ENCODE measurements at places on chromosomes 11 and 22. TPM values are rescaled to one million over a fixed set of nuclear protein-coding genes. Genes with fewer than 3 reads are reported as not detected.

Gene TMEM151A
- total RNA-seq, result 0.31 TPM

Gene KCNJ1
- 0.13 TPM for total RNA-seq

Gene ENTHD1
- 4.9 TPM for total RNA-seq

Gene CADM1
- 58.7 TPM for total RNA-seq

Gene CLCF1
- total RNA-seq, result 7.5 TPM

Gene SLC17A6
- total RNA-seq, result not detected

Gene MFNG
- 22.3 TPM for total RNA-seq

Gene MGAT3
- 56.5 TPM for total RNA-seq

Gene RTN3
- 101 TPM for total RNA-seq

Gene NDUFS8
- 63.9 TPM for total RNA-seq

Gene CARS1
- total RNA-seq, result 42.3 TPM

Gene FADS3
- 127 TPM for total RNA-seq

Gene TRPC6
- 3.3 TPM for total RNA-seq

Gene TPBGL
- total RNA-seq, result 0.31 TPM

Gene PIH1D2
- total RNA-seq, result 1.8 TPM

Gene PNPLA3
- 7.8 TPM for total RNA-seq

Gene WNT11
- total RNA-seq, result 11.6 TPM

Gene TESMIN
- total RNA-seq, result 1.5 TPM

Gene FIBP
- 37.2 TPM for total RNA-seq

Measured in sciatic nerve (tissue), 2 donors.